Heart left ventricle (tissue), 16 donors: ENCODE measurements at places on chromosomes 12 and 14. TPM values are rescaled to one million over a fixed set of nuclear protein-coding genes. Genes with fewer than 3 reads are reported as not detected.

SERPINA1 gene
- polyA plus RNA-seq, result 8.7 TPM

NINJ2 gene
- 15.0 TPM for polyA plus RNA-seq

ATL1 gene
- 0.30 TPM for polyA plus RNA-seq

CLEC2D gene
- 4.2 TPM for polyA plus RNA-seq

CCDC60 gene
- not detected for polyA plus RNA-seq

PLEKHG7 gene
- polyA plus RNA-seq, result not detected

CLEC2B gene
- polyA plus RNA-seq, result 3.7 TPM

CRIP2 gene
- 829 TPM for polyA plus RNA-seq

SPTSSA gene
- 24.9 TPM for polyA plus RNA-seq

DDIT3 gene
- polyA plus RNA-seq, result 58.3 TPM

HSPB8 gene
- polyA plus RNA-seq, result 446 TPM

CDKL1 gene
- polyA plus RNA-seq, result 2.1 TPM

VRTN gene
- not detected for polyA plus RNA-seq

SOAT2 gene
- polyA plus RNA-seq, result not detected

COCH gene
- 0.36 TPM for polyA plus RNA-seq

BHLHE41 gene
- 8.8 TPM for polyA plus RNA-seq

DNA sequence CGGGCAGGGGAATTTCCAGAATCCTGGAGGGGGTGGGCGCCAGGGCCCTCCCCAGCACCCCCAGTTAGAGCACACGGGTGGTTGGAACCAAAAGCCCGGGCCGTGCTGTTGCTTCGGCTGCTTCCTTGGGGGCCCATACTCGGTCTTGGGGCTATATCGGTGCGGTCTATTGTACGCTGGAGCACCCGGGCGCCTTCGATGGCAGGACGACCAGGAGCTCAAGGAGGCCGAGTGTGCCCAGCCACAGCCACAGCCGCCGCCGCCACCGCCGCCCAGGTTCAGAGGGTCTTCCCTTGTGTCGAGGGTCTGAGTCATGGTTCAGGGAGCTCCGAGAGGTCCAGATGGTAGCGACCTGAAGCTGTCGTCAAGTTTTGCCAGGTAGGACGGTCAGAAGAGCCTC, 548 bp downstream of the CCER1 start:
- no peak for DNase-seq

GRCh38 chr12:50248883-50249282, 34.4 kb downstream of the LIMA1 start:
- no peak for DNase-seq

- DNase-seq, result no peak
These were observed 10.1 kb downstream of the CHST11 start for GRCh38 chr12:104466709-104467345.

- DNase-seq, result no peak
These were observed 236.2 kb upstream of the KRR1 start for GRCh38 chr12:75747572-75748021.

- no peak for DNase-seq
These were observed 777 bp downstream of the ASCL1 start for GRCh38 chr12:102958073-102958829.

- DNase-seq, result peak; percentile 16
These were observed 229.8 kb upstream of the LRIG3 start for GRCh38 chr12:59149995-59150642.

GRCh38 chr14:84807673-84808072, 722.3 kb upstream of the FLRT2 start:
- no peak for DNase-seq

GRCh38 chr12:16299403-16299802, 21.9 kb upstream of the SLC15A5 start:
- no peak for DNase-seq

- no peak for DNase-seq
These were observed 53.6 kb downstream of the TPCN1 start for GRCh38 chr12:113274848-113275247.

DNA sequence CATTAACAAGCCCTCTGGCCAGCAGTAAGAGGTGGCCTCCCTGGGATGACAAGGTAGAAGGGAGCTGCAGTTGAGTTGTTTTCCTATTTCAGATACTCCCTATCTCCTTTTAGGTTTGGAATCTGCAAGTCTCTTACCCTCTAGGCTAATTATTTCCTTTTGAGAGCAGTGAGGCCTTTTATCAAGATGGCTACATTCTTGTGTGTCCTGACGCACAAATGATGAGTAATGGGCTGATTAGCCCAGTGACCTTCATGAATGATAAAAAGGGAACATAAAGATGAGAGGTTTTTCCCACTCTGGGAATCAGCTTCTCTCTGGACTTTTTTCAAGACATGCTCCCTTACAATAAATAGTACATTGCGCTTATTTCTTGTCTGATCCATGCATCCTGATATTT, 22.9 kb downstream of the DYRK2 start:
- DNase-seq, result no peak

DNA sequence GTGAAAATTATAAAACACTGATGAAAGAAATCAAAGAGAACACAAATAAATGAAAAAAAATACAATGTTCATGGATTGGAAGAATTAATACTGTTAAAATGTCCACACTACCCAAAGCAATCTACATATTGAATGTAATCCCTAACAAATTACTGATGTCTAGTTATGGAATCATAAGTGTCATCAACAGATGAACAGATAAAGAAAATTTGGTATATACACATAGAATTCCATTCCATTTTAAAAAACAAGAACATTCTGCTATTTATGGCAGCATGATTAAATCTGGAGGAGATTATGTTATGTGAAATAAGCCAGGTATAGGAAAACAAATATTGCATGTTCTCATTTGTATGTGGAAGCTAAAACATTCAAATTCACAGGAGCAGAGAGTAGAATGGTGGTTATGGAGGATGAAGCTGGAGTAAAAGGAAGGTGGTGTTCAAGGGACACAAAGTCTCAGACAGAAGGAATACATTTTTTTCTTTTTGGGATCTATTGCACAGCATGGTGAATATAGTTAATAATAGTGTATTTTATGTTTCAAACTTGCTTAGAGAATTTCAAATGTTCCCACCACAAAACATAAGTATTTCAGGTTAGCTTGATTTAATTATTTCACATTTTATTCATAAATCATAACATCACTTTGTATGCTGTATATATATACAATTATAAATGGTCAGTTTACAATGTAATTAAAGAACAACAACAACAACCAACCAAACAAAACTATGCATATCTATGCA, 28.5 kb downstream of the A2M start:
- DNase-seq, result no peak

- DNase-seq, result no peak
These were observed 3.9 kb downstream of the CCDC197 start for GRCh38 chr14:94001016-94001415.

DNA sequence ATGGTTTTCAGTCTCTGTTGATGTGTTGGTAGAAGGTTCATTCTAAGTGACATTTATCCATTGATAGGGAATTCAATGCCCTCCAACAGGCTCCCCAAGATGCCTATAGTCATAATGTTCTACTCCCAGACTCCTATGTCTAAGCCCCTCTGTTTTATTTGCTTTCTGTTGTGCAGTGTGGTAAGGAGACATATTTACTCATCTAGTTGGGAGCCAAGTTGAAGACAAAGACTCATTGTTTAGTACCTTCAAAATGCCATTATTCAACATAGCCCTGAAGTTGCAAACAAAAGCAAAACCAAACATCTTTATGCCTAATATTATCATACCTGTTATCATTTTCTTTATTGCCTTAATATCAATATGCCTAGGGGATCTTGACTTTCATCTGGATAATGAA, 302.1 kb downstream of the RMST start:
- DNase-seq, result no peak

DNA sequence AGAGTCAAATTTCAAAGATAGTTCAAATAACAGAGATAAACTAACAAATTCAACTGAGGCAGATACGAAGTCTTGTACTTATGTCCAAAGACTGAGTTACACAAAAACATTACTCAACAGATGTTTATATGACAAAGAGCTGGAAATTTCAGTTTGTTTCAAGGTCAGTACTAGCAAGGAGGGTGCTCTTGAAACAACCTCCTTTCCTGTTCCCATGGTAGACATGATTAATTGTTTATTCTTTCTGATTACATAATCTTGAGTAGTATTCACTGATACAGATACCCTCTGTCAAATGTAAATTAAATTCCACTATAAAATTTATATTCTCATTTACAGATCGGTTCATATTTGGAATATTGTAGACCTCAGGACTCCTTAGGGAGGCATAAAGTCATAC, 23.4 kb downstream of the TSPAN8 start:
- no peak for DNase-seq

DNA sequence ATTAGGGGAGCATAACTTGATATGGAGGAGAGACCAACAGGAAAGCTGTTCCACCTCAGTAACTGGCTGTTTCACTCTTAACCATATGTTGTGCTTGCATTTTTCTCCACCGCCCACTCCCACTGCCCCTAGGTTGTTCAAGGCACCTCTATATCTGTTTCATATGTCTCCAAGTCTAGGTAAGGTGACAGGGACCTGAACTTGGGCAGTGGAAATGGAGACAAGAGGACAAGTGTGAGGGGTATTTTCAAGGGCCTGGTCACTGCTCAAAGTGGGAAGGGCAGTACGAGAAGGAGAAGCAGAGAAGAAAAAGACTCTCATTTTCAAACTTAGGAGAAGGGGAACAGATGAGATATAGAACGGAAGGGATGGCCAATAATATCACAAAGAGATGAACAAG, 3.1 kb downstream of the SLC38A1 start:
- no peak for DNase-seq

DNA sequence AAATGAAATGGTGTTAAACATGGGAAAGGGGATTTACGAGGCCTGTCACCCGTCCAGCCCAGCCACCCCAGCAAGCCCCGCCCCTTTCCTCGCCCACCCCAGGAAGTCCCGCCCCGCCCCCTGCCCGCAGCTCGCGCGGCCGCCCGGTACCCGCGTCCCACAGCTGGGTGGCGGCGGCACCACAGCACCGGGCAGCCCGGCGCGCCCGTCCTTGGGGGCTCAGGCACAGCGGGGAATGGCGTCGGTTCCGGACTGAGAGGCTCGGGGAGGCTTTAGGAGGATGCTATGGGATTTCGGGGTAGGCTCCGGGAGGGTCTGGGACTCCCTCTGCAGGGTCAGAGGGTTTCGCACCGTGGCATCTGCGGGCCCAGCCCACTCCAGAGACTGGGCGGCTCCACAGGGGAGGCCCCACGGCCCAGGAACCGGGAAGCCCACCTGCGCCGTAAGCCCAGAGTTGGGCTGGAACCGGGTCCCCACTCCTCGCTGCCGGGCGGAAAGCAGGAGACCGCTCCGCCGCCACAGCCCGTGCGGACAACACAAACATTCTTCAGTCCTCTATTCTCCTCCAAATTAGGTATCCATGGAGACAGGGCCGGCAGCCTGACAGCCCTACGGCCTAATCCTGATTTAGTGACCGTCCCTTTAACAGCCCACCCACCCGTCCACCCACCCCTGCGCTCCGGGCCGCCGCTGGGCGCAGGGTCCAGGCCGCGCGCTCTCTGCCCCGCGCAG, 1.4 kb downstream of the FIGNL2 start:
- DNase-seq, result peak; percentile 73

- no peak for DNase-seq
These were observed 173.4 kb upstream of the NTF3 start for GRCh38 chr12:5258498-5258897.

- no peak for DNase-seq
These were observed 2.1 kb upstream of the GPR132 start for GRCh38 chr14:105067140-105067968.

DNA sequence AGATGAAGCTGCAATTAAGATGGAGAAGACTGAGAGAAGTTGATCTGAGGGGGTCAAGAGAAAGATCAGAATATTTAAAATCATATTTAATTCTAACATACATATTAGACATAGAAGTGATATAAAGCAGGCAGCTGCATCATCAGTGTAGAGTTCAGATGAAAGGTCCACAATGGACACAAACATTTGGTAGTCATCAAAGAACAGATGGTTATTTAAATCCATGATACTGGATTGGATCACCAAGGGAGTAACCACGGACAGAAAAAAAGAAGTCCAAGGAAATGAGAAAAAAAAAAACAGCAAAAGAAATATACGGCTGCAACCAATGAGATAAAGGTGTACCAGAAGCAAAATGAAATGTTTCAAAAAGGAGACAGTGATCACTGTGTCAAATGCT, 20.1 kb downstream of the NOVA1 start:
- no peak for DNase-seq

- DNase-seq, result no peak
These were observed 139.9 kb downstream of the AKAP6 start for GRCh38 chr14:32468955-32469354.

DNA sequence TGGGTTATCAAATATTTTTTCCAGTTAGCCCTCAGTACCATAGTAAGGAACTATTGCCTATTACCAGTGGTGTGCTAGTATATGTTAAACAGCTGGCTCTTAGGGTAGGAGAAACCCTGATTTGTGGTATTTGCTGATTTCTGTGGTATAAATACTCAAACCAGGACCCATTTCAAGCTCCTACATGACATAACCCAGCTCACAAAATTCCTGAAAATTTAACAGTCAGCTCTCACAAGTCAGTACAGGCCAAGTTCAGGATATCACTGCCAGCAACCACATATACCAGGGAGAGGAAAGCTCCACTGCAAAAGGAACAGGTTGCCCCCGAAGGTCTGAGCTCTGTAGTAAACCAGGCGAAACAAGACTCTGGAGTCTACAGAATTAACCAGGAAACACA, 315.3 kb downstream of the NOVA1 start:
- DNase-seq, result no peak

DNA sequence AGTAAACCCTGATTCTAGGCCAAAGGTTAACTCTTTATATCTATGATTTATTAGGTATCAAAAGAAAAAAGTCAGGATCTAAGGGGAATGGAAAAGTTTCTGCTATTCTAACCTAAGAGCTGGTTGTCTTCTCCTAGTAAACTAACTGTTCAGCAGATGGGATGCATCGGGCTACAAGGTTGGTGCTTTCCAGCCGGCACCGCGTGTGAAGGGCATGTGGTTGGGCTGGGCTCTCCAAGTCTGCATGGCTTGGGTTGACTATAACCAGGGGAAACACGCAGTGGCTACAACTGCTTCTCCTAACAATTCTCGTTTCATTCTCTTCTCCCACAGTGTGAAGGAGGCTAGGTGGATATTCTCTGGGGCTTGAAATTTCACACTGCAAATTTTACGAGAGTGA, 354.5 kb downstream of the APAF1 start:
- DNase-seq, result no peak

GRCh38 chr14:65414961-65415589, 2.5 kb downstream of the FUT8 start:
- DNase-seq, result no peak

DNA sequence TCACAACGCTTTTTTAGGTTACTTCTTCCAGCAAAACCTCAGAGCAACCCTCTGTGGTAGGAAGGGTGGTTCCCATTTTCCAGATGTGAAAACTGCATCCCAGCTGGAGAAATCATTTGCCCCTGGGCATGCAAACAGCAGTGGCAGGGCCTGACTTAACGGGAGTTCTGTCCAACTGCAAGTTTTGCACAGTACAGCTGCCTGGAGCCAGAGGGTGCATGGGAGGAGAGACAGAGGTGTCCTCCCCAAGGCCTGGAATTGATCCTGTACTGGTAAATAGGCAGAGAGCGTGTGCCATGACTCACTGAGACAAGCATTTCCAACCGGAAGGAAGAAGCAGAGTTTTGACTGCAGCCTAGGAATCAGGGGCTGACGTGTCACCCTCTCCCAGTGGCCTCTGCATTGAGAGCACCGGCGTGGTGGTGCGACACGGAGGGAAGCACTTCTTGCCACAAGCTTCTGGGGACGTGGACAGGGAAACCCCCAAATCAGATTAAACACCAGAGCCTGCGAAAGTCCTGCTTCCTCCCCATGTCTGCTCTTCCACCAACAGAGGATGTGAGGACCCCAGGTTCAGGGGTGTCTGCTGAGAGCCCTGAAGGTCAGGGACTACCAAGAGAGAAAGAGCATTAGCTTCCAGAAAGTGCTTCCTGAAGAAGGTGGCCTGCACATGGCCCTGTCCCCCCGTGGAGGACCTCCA, 19.0 kb upstream of the SERPINA4 start:
- DNase-seq, result no peak

- DNase-seq, result no peak
These were observed 47.6 kb downstream of the CPM start for GRCh38 chr12:68885381-68885780.
